ENCODE measurements at places on chromosomes 16 and 17. TPM values are rescaled to one million over a fixed set of nuclear protein-coding genes. Genes with fewer than 3 reads are reported as not detected.

Gene GDPD3
- 1.8 TPM for total RNA-seq

Gene PROCA1
- 2.0 TPM for total RNA-seq

Gene ZP2
- total RNA-seq = not detected

Gene HYDIN
- not detected for total RNA-seq

Gene COPZ2
- total RNA-seq = 24.1 TPM

Gene LLGL2
- total RNA-seq = 4.0 TPM

Gene NPIPB12
- 6.2 TPM for total RNA-seq

Gene CCDC92B
- not detected for total RNA-seq

Gene SDR42E2
- not detected for total RNA-seq

Gene TPSG1
- 4.3 TPM for total RNA-seq

Gene EVPLL
- total RNA-seq = not detected

Gene ANTKMT
- 83.8 TPM for total RNA-seq

Gene MLX
- 52.9 TPM for total RNA-seq

Gene CFAP97D1
- 0.24 TPM for total RNA-seq

Gene FKBP10
- total RNA-seq = 139 TPM

Gene EIF4A3
- total RNA-seq = 184 TPM

Gene SECTM1
- total RNA-seq = 1.6 TPM

Gene RMI2
- 29.8 TPM for total RNA-seq

Gene CCL3
- not detected for total RNA-seq

Gene MYH13
- not detected for total RNA-seq

Gene CDIP1
- 9.8 TPM for total RNA-seq

Gene HOXB4
- 6.3 TPM for total RNA-seq

Gene CNTNAP4
- not detected for total RNA-seq

Gene HOXB9
- total RNA-seq = 8.3 TPM

Gene ZNF624
- total RNA-seq = 8.8 TPM

Gene KRT13
- total RNA-seq = 2.8 TPM

Gene CNGB1
- 0.12 TPM for total RNA-seq

Gene KRT25
- not detected for total RNA-seq

Gene NPIPB6
- total RNA-seq = not detected

Gene ITGAL
- total RNA-seq = 0.17 TPM

Gene CDH13
- 158 TPM for total RNA-seq

Gene CDH5
- not detected for total RNA-seq

Gene ITGA2B
- 0.05 TPM for total RNA-seq

Gene MT1G
- not detected for total RNA-seq

Gene C16orf96
- total RNA-seq = not detected

Gene SP6
- 0.46 TPM for total RNA-seq

Gene CCL14
- total RNA-seq = not detected

Gene EPOP
- total RNA-seq = 3.0 TPM

Gene PPP1R1B
- total RNA-seq = not detected

Gene ASIC2
- not detected for total RNA-seq

Gene REXO5
- 14.5 TPM for total RNA-seq

Gene TUBG2
- total RNA-seq = 34.1 TPM

Gene SLC25A11
- total RNA-seq = 82.6 TPM

Gene HSD11B2
- not detected for total RNA-seq

Gene SRCIN1
- 0.19 TPM for total RNA-seq

Gene WFDC1
- not detected for total RNA-seq

Gene NUFIP2
- 59.3 TPM for total RNA-seq

Gene GGT6
- total RNA-seq = not detected

Gene SSTR5
- total RNA-seq = not detected

Gene RGS11
- total RNA-seq = not detected

Gene PEX12
- 13.0 TPM for total RNA-seq

Gene HOXB5
- 2.0 TPM for total RNA-seq

Gene CACNG5
- not detected for total RNA-seq

Gene ZNF423
- total RNA-seq = not detected

Gene NUP93
- 139 TPM for total RNA-seq

Gene HOXB8
- total RNA-seq = 34.8 TPM

Gene BEAN1
- 1.7 TPM for total RNA-seq

Gene C16orf86
- total RNA-seq = not detected

Gene ANKRD40
- 43.4 TPM for total RNA-seq
